ENCODE measurements at places on chromosomes 4 and X. TPM values are rescaled to one million over a fixed set of nuclear protein-coding genes. Genes with fewer than 3 reads are reported as not detected.

DNA sequence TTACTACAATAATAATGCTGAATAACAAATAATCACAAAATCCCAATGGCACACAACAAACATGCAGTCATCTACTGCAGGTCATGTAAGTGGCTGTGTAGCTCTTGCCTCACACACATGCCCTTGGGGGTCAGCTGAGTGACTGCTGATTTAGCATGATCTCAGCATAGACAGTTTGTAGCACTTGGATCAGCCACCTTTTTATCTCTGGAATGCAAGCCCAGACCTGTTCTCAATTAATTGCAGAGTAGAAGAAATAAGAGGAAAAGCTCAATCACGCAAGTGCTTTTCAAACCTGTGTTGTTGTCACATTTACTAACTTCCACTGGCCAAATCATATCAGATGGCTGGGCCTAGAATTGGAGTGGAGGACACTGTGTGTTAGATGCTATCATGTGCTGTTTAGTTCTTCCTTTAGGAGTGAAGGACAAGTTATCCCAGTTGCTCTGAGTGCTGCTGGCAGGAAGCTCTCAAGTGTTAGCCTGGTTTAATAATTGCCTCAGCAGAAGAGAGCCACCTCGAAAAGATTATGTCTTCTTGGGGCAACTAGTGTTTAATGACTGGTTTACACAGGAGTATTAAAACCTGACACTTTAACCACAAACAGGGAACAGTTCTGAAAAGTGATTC, 128.3 kb upstream of the EPHA5 start:
- DNase-seq = no peak

GRCh38 chr4:177369372-177369771, 59.7 kb downstream of the NEIL3 start:
- DNase-seq = no peak

The HHIP gene
- total RNA-seq = not detected

The ASB5 gene
- not detected for total RNA-seq

The PPID gene
- 55.4 TPM for total RNA-seq

All from activated naive CD4-positive, alpha-beta T cell treated with anti-CD3 and anti-CD28 coated beads for 36 hours (primary cell).